ENCODE measurements at places on chromosomes 3 and 15. TPM values are rescaled to one million over a fixed set of nuclear protein-coding genes. Genes with fewer than 3 reads are reported as not detected.
A peak's percentile ranks its signal among the peaks of the same experiment; 100 is the strongest.

Gene CACNA2D3
- total RNA-seq = 0.42 TPM

Gene RBP2
- 3.1 TPM for total RNA-seq

Gene RNF123
- 39.3 TPM for total RNA-seq

Gene ZNF662
- total RNA-seq = 2.8 TPM

DNA sequence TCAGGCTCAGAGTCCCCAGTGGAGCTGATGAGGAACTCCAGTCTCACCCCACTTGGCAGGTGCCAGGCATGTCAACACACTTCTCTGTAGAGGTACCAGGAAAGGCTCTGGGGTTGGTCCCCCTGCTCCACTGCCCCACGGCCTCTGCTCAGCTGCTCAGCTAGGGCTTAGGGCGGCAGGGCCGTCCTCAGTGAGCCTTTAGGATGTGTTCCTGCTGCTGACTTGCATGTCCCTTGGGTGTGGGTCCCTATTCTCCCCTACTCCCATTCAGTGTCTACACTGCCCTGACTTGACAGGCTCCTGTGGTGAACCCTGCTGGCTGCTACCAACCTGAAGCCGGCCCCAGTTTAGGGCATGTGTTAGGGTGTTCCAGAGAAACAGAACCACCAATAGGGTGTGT is 17.9 kb upstream of the POLG start:
- no peak for DNase-seq

GRCh38 chr3:122416966-122417365 is 1.1 kb upstream of the WDR5B start:
- no peak for DNase-seq

- no peak for DNase-seq
Observed at GRCh38 chr3:38583688-38584087, 65.8 kb downstream of the SCN5A start.

DNA sequence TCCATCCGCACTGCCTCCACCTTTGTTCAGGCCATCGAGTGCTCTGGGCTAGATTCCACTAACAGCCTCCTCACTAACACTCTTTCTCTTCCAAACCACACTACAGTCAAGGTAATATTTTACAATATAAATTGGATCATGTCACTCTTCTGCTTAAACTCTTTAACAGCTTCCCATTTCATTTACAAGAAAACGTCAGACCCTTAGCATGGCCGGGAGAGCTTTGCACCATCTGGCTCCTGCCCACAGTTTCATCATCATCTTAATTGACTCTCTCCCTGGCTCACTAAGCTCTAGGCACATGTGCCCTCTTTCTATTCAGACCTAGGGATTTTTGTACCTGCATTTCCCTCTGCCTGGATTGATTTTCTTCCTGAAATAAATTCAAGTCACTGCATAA is 354.7 kb downstream of the FGF12 start:
- no peak for DNase-seq

GRCh38 chr3:138782755-138783154 is 52.0 kb downstream of the PIK3CB start:
- no peak for DNase-seq

DNA sequence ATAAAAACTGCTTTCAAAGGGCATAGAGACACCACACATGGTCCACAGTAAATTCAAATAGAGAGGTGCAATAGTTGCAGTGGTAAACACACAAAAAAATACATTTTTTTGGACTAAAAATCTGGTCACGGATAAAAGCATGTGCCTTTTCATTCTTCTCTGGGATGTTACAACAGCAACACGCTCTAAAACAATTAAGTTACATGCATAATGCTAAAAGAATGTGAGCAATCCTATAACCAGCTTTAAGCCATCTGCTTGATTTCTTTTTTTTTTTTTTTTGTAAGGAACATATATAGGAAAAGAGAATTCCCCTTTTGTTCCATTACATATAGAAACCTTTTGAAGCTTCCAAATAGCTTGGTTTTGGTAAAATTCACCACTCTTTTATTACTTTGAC is 20.0 kb downstream of the WNT5A start:
- no peak for DNase-seq

- peak; percentile 42 for DNase-seq
Observed at GRCh38 chr3:58742239-58742638, 75.7 kb upstream of the FAM3D start.

- no peak for DNase-seq
Observed at GRCh38 chr3:14458434-14459275, 56.2 kb downstream of the SLC6A6 start.

DNA sequence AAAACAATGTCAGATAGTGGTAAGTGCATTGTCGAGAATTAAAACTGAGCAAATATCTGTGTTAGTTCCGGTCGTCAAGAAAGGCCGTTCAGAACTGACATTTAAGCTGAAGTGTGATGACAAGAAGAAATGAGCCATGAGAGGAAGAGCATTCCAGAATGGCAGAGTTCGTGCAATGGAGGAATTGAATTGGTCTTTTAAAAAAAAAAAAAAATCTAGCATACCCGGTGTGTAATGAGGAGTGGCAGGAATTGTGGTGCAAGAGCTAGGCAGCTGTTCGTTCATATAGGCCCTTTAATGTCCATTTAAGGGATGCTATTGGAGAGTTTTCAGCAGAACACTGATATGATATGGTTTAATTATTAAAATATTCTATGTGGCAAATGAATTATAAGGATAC is 2.6 kb upstream of the GBE1 start:
- no peak for DNase-seq

DNA sequence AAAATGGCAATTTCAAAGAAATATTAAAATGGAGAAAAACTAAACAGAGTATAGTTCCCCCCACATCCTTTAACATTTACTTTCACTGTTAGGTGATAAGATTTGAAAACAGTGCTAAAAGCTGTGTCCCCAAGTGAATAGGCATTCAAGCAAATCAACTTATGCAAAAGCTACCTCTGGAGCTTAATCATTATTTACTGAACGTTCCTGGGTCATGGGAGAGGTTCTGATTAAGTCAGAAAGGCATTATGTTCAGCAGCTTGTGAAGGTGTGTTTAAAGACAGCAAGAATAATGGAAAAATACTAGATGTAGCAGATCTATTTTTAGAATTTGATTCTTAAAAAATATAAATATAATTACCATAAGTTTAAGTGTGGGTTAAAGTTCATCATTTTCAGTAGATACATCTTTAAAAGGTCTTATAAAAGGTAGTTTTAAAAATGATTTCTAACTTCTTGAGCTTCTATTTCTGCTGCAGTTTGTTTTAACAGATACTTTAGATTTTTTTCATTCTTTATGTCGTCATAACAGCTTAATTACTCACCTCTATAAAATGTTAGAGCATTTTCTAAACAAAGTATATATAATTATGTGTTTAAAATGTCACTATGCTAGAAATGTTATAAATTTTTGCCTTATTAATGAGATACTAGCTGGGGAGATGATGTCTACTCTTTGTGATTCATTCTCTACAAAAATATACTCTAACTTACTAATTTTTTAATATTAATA is 127.9 kb downstream of the MITF start:
- DNase-seq = no peak

GRCh38 chr3:194262176-194262924 is 88.8 kb downstream of the CPN2 start:
- no peak for DNase-seq

DNA sequence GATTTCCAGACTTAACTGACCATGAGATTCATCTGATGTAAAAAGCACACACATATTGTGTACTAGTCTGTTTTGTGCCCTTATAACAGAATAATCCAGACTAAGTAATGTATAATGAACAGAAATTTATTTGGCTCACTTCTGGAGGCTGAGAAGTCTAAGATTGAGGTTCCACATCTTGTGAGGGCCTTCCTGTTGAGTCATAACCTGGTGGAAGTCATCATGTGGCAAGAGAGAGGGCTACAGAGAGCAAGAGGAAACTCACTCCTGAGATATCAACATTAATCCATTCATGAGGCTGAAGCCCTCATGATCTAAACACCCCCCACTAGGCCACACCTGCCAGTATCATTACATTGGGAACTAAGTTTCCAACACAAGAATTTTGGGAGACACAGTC is 977.6 kb downstream of the MCTP2 start:
- DNase-seq = no peak

DNA sequence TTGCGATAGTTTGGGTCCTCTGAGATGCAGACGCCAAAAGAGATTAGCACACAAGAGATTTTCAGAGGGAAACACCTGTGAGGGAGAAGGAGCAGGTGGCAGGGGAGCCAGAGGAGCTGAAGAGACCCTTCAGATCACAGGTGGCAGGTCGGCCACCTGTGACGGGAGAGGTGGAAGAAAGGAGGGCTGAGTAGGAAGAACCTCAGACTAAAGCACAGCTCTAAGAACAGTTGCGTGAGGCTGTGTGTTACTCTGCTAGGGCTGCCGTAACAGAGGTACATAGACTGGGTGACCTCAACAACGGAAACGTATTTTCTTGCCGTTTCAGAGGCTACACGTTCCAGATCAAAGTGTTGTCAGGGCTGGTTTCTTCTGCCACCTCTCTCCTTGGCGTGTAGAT is 38.5 kb downstream of the C2CD4A start:
- DNase-seq = no peak
